Fibroblast of upper back skin (primary cell): ENCODE measurements at places on chromosomes 6 and 20.

- DNase-seq: peak; percentile 90
Measured at GRCh38 chr20:57212534-57213276, 53.7 kb downstream of the BMP7 start.

DNA sequence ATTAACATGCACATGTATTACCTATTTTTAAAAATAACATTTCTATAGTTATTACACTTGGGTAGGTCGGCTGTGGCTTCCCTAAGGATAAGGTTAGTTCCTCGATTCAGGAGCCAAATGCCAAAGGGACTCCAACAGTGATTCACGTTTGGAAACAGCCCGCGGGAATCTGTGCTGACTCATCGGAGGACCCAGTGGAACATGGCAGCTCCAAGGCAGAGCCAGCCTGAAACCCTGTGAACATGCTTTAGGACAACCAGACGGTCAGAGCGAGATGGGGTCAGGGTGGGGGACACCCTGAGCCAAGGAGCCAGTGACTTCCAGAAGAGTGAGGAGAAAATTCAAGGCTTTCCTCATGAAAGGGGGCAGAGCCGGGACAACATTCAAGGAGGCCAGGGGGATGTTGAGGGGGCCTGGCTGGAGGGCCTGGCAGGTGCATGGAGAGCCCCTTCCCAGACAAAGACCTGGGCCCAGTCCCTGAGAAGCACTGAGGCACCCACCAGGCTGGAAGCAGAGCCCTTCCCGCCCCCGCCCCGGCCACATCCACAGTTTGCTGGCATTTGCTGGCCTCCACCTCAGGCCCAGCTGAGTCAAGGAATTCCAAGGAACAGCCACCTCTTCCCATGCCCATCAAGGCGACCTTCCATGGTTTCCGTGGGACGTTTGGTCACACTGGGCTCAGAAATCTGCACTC is 133.2 kb downstream of the SNX5 start:
- DNase-seq: peak; percentile 84

- no peak for DNase-seq
Measured at GRCh38 chr6:32807020-32807580, 9.7 kb downstream of the HLA-DOB start.

DNA sequence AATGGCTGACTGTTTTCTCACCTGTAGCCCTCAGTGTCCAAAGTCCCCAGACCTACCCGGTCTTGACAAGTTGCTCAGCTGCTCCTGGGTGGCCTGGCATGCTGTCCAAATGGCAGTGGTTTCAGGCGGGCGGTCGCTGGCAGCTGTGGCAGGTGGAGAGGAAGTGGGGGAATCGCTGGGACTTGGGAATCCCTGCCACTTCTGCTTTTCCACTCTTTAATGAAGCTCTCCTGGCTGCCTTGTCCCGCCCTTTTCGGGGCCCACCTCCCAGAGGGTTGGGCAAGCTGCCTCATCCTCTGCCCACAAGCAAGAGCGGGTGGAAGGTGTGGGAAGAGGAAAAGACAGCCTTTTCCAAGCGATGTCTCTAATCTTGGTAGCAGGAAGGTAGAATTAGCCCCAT is at the start of gene OCSTAMP:
Gene OCSTAMP (minus strand): TSS at position 194 of the 400 bp plus-strand sequence. CDS start 94 bp downstream, at position 100.
- DNase-seq: no peak

GRCh38 chr6:96862560-96862959 is 25.3 kb upstream of the GPR63 start:
- DNase-seq: no peak

GRCh38 chr6:104705095-104705707 is 154.5 kb downstream of the HACE1 start:
- DNase-seq: peak; percentile 71

- DNase-seq: no peak
Measured at GRCh38 chr6:114049367-114049966, 78.5 kb upstream of the HDAC2 start.
